Suprapubic skin (tissue), 4 donors: ENCODE measurements at places on chromosomes 1 and 21.

DNA sequence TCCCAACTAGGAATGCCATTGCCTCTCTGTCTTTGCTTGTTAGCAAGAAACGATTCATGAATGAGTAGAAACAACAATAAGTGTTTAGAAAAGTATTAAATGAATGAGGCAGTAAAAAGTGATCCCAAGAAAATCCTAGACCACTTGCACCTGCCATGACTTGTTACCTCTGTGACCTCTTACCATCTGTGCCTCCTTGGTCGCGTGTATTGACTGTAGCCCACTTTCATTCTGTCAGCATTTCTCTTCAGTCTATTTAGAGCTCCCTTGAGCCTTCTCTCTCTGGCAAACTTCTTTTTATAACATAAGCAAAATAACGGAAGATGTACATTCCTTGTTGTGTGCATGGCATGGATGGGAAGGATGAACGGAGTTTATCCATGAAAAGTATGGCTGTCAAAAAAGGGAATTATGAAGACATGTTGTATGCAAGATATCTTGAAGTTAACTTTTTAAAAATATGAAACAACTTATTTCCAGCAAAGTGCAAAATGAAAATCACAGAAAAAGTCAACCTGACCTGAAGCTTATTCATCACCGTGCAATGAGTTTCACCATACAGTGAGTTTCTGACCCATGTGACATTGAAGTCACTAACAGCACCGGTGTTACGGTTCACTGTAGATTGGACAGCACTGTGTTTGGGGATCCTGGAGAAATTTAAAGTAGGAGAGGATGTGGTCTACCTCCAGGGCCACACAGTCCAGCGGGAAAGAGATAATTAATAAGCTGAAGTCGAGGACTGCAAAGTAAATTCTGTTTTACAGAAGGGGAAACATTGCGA is 47.7 kb downstream of the KCNK1 start:
- DNase-seq, result no peak

GRCh38 chr1:236144446-236145150 is 2.3 kb downstream of the GPR137B start:
- DNase-seq, result no peak

DNA sequence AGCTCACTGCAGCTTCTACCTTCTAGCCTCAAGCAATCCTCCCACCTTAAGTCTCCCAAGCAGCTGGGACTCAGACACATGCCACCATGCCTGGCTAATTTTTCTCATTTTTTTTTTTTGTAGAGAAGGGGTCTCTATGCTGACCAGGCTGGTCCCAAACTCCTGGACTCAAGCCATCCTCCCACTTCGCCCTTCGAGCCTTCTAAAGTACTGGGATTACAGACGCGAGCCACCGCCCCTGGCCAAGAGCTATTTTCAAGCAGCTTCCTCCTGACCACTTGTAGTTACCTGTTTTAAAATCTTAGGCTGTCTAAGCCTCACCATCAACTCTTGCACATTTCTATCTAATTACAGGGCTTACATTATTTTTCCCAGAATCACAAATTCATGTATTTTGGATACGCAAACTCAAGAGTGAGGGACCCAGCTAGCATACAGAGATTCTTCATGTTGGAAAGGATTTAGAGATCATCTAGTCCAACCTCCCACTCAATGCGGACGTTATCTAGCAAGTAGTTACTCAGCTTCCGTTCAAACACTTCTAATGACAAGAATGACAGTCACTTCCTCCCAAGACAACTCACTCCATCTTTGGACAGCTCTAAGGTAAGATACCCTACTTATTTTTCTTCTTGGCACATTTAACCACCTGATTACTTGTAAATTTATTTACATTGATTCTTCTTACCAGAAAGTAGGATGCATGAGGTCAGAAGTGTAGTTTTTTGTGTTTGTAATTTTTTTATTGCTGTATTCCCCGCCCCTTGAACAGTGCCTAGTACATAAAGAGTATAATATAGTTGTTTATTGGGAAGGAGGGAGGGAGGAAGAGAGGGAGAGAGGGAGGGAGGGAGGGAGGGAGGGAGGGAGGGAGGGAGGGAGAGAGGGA is 65.4 kb downstream of the LUZP1 start:
- DNase-seq, result no peak

DNA sequence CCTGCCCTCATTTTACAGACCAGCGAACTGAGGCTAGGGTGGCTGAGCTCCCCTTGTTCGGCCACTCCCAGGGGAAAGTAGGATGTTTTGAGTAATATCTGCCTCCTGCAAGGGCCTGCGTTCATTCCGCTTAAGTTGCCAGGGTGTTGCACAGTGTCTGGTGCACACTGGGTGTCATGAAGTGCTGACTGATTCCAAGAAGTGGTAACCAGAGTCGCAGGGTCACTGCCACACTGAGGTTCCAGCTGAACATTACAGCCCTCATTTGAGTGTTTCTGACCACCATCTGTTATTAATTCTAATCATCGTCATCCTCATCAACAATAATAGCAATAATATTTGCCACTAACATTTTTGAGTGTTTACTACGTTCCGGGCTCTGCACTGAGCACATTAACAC is 250.6 kb downstream of the KAZN start:
- peak; percentile 81 for DNase-seq

DNA sequence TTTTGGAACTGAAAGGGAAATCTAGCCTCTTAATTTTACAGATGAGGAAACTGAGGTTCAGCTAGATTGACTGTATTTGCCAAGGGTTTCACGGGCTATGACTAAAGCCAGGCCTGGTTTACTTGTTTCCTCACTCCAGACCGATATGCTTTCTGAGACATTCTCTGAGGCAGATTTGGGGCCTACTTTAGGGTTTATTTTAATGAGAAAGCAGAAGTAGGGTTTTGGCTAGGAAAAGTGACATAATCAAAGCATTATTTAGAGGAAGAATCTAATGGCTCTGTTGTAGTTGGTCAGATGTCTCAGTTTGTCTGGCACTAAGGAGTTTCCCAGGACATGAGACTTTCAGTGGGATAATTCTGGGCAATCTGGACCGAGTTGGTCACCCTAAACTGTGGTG is 1.5 kb upstream of the RPTN start:
- no peak for DNase-seq

DNA sequence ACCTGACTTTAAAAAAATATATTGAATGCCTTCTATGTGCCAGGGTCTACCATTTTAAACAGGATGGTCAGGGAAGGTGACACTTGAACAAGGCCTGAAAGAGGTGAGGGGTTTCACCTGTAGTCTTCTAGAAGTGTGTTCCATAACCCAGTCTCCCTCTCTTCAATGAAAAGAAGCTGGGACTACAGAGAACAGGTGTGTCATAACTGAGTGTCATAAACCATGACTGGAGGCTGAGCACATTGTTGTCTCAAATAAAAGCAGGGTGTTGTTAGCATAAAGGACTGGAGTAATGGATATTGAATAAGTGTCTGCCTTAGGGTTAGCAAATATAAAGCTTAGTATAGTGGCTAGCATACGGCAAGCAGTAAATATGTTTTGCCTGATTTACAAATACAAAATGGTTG is 65.4 kb downstream of the SYDE2 start:
- DNase-seq, result no peak

GRCh38 chr1:161987872-161988271 is 35.8 kb downstream of the OLFML2B start:
- no peak for DNase-seq

GRCh38 chr1:59776960-59777852 is 37.5 kb upstream of the HOOK1 start:
- DNase-seq, result no peak

DNA sequence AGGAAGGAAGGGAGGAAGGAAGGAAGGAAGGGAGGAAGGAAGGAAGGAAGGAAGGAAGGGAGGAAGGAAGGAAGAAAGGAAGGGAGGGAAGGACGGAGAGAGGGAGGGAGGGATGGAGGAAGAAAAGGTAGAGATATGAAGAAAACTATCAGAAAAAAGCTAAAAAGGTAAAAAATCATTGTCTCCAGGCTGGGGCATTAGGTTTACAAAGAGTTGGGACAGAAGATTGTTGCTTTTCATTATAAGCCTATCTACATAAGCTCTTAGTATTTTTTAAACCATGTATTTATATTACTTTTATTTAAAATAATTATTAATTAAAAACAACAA is 7.2 kb upstream of the PINK1 start:
- DNase-seq, result no peak

DNA sequence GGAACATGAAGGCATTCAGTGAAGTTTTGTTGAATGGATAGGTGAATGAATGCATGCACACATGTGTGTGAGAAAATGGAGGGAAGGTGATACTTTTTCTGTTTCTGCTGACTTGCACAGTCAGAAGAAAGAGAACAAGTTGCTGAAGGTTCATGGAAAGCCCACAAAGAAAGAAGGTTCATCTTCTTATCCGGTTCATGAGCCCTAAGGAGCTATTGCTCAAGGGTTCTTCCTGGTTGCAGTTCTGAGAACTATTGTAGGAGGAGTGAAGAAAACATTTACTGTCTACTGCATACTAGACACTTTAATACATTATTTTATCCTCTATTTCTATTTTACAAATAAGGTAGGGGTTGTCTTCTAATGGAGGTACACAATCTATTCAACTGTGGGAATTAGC is 13.4 kb upstream of the NIBAN1 start:
- DNase-seq, result no peak
